NCI-H1092 (cell line): ENCODE measurements at places on chromosomes 16 and 17.

GRCh38 chr16:633336-634050, 2.6 kb downstream of the METTL26 start:
- no peak for DNase-seq

DNA sequence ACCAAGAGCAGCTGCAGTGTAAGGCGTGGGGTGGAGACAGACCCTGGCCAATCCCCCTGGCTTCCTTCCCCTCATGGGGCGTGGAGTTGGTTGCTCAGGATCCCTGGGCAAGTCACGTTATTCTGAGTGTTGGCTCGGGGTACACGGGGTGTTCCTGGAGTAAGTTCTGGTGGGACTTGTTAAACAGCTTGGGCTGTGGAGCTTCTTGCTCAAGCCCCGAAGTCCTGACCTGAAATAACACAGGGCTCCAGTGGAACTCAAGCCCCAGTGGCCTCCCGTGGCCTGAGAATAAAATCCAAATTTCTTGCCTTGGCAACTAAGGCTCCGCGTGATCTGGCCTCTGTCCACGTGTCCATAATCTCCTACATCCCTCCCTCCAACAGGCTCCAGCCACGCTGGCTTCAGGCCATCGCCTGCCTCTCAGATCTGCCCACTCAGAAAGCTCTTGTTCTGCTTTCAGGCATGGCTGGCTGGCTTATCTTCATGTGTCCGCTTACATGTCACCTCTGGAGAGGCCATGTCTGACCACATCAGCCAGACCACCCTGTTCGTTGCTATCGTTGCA, 49.3 kb upstream of the BCO1 start:
- DNase-seq: no peak

DNA sequence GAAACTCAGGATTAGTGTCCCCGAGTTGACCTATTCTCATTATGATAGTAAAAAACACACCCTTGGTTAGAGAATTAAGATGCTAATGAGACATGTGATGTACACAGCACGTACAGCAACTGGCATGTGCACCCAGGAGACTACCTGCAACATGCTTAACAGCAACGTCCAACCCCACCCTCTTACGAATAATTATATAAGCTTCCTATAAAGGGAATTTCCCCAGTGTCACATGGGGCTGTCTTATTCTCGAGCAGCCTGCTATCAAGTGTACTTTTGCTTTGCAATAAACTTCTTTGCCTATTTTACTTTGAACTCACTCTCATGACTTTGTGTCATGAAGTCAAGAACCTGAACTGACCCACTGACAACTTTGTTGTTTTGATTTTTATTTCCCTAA, 62.4 kb upstream of the PMFBP1 start:
- no peak for DNase-seq

DNA sequence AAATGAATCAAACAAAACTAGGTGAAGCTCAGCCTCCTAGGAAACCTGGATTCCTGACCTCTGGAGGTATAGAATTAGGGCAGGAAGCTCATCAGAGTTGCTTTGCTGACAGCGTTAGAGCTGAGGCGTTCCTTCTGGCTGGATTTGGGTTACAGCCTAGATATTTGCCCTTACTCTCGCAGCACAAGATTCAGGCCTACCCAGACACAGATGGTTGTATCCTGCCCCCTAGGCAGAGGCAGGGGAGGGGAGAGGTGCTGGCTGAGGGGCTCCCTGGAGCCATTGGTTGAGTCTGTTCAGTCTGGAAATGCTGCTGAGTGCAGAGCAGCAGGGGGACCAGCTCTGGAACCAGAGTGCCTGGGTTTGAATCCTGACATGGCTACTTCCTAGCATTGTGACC, 78.4 kb downstream of the MPRIP start:
- DNase-seq: no peak

DNA sequence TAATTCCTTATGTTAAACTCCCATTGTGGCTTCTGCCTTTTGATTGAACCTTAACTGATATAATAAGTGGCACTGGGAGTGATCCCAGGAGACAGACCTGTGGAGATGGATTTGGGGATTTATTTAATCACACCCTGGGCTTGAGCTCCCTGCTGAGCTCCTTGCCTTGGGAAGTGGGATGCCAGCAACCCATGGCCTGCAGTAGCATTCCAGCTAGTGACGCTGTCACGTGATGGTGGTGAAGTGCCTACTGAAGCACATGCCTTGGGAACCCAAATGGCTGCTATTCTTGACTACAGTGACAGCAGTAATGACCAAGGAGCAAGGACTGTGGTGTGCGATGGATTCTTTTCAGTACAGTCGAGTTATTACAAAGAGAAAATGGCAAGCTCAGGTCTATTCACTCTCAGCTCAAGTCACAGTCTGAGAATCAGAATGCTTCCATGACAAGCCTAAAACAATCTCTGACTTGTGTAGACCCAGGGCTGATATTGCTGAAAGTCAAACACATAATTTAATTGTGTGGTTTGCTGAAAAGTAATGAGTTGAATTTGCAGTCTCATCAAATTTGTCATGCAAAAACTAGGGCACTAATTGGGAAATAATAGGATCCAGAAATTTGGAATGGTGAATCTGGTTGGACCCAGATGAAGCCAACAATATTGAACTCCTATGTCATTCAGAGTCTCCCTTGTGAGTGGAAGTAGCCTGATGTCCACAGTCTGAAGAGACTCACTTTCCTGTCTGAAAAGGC, 47.1 kb downstream of the BCL7C start:
- no peak for DNase-seq

- peak; percentile 22 for DNase-seq
Observed at GRCh38 chr17:61669522-61669921, 78.5 kb upstream of the NACA2 start.

DNA sequence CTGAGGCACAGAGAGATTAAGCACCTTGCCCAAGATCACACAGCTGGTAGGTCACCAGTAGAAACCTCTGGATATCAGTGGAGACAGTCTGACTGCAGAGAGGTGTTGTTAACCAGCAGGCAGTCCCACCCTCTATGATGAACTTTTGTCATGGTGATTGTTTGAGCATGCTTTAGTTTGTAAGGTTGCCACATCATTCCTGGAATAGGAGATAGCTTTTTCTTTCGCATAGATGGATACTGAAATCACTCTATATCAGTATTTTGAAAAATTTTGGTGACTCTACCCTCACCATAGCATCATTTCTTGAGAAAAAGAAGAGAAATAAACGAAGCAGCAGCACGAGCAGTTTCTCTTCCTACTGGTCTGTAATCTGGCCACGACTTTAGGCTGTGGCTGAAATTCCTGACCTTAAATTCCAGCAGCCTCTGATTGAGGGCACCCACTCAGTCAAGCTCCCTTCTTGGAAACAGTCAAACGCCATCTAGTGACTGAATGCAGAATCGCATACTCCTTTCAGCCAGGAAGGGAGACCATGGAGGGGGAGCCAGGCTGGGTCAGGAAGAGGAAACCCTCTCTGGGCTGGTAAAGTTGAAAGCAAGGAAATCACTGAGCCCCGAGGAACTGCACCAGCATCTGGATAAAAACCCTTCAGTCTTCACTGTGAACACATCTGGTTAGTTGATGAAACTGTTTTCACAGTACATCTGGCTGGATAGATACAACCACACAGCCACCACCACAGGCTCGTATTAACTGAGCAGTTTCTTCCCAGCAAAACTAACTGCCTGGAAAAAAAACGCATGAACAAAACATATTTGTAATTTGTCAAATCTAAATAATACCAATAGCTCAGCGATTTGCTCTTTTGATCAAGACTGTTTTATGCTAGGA, 108.5 kb upstream of the XYLT1 start:
- peak; percentile 16 for DNase-seq

- DNase-seq: no peak
Observed at GRCh38 chr16:65842067-65842466, 524.4 kb upstream of the CDH5 start.

- DNase-seq: no peak
Observed at GRCh38 chr17:19386051-19386929, 700 bp downstream of the MFAP4 start.

DNA sequence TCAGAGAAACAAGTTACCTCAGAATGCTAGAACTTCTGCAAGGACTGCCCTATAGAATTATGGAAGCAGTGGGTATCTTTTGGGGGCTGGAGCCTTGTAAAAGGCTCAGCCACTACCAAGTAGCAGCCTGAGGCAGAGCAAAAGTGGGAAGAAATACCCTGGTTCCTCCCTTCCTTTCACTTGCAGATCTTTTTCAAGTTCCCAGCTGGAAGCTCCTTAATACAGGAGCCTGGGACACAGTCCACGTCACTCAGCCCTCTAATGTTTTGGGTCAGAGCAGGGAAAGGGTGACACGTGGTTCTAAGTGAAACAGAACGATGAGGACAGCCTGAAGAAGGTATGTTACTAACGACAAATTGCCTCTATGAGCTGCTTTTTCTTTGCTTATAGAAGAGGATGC, 93.1 kb downstream of the CNTNAP4 start:
- no peak for DNase-seq

- no peak for DNase-seq
Observed at GRCh38 chr17:53390575-53390974, 432.2 kb upstream of the KIF2B start.

- DNase-seq: no peak
Observed at GRCh38 chr16:16030449-16030848, 81.0 kb downstream of the ABCC1 start.

DNA sequence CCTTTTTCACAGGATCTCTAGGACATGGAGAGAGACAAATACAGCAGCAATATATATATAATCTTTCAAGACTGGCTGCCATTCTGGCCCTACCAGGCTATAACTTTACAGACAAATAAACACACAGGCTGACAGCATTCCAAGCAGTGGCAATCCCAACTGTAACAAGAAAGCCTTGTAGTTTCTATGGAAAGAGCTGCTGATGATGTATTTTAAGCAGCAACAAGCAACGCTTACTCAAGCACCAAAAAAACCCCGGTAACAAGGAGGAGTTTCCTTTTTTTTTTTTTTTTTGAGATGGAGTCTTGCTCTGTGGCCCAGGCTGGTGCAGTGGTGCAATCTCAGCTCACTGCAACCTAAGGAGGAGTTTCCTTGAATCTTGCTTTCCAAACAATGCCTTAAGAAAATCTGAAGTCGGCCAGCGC, 23.2 kb downstream of the LSM12 start:
- no peak for DNase-seq

- no peak for DNase-seq
Observed at GRCh38 chr17:58268326-58268725, 12.4 kb downstream of the MPO start.

DNA sequence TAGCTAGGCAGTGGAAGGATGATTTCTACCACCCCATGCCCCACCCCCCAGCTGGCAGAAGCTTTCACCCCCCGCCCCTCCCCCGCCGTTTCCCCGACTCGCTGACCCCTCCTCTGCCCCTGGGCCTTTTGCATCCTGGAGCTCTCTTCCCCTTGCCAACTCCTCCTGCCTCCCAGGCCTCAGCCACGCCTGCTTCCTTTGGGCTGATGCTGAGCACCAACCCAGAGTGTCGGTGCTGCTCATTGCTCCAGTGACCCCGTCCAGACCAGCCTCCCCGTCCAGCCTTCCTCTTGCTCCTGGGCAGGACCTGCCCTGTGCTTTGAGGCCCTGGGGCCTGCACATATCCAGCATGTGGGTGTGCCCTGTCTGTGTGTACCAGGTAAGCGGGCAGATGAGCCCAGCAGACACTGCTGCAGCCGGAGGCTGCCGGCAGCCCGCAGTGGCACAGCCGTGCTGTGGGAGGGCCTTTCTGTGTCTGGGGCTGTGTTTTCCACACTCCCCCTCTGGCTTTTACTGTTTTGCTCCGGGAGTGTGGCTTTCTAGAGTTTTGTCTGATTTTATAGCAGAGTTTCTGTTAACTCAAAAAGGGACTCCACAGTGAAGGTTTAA, 72.9 kb downstream of the JPH3 start:
- DNase-seq: no peak

GRCh38 chr16:53629151-53629550, 74.5 kb downstream of the RPGRIP1L start:
- DNase-seq: peak; percentile 43

DNA sequence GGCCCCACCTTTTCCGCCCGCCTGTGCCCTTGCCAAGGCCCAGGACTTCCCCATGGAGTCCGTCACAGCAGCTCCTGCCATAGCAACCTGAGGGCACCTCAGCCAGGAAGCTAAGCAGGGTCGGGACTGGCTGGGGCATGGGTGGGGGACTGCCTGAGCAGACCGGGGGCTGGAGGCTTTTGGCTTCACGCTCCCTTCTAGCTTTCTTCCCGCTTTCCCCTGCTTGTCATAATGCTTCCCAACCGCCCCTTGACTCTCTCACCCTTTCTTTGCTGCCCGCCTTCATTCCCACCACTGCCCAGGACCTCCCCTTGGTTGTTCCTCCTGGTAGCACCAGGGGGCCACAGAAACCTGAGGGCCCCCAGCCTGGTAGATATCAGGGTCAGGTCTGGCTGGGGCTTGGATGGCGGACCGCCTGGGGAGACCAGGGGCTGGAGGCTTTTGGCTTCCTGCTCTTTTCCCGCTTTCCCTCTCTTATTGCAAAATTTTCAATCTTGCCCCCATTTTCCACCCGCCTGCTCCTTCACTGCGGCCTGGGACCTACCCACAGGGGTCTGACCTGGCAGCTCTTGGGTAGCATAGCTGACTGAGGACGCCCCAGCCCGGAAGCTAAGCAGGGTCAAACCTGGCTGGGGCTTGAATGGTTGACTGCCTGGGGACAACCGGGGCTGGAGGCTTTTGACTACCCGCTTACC, 2287.7 kb downstream of the TP53TG3F start:
- DNase-seq: no peak

- DNase-seq: no peak
Observed at GRCh38 chr16:87696726-87697125, 69.1 kb downstream of the KLHDC4 start.

GRCh38 chr17:72182371-72182873, 61.6 kb downstream of the SOX9 start:
- DNase-seq: no peak

DNA sequence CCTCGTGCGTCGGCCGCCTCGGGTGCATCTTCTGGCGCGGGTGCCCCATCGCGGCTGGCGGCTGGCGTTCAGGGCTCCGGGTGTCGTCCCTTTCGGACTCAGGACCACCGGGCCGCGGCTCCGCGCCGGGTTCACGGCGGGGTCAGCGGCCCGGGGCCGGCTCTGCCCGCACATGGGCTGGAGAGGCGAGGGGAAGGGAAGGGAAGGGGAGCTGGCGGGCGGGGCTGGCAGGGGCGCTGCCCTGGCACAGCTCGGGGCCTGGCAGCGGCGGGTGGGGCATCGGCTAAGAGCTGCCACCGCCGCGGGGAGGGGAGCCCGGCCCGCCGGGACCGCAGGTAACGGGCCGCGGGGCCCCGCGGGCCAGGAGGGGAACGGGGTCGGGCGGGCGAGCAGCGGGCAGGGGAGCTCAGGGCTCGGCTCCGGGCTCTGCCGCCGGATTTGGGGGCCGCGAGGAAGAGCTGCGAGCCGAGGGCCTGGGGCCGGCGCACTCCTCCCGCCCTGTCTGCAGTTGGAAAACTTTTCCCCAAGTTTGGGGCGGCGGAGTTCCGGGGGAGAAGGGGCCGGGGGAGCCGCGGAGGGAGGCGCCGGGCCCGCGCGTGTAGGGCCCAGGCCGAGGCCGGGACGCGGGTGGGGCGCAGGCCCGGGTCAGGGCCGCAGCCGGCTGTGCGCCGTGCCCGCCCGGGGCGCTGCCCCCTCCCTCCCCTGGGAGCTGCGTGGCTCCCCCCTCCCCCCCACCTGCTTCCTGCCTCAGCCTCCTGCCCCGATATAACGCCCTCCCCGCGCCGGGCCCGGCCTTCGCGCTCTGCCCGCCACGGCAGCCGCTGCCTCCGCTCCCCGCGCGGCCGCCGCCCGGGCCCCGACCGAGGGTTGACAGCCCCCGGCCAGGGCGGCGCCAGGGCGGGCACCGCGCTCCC, 646 bp downstream of the HIC1 start:
- DNase-seq: no peak

GRCh38 chr17:49739641-49740271, 24.2 kb downstream of the FAM117A start:
- DNase-seq: peak; percentile 61
